ENCODE measurements at places on chromosomes 2 and 18. TPM values are rescaled to one million over a fixed set of nuclear protein-coding genes. Genes with fewer than 3 reads are reported as not detected.

The SF3B6 gene
- total RNA-seq: 140 TPM

DNA sequence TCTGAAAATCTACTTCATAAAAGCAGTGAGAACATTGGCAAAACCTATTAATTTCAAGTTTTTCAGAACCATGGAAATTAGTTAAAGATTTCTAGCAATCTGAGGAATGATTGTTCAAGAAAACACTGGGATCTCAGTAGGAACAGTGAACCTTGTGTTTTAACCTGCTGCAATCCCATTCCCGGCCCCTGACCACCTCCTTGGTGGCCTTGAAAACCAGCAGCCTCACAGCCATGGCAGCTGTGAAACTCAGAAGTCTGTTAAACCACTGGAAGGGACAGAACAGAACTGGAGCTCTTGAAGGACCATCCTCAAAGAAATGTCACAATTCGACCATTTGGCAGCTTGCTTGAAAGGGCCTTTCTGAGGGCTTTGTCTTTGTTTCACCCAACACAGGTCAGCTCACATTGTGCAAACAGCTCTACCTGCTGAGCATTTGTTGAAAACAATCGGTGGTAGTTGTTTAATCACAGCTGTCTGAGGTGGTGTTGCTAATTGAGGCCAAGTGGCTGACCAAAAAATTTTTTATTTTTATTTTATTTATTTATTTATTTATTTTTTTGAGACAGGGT lies 25.8 kb downstream of the NEDD4L start:
- DNase-seq: no peak

GRCh38 chr2:27797841-27798240 lies 26.3 kb downstream of the MRPL33 start:
- DNase-seq: no peak

The CXCR4 gene
- total RNA-seq: 5.0 TPM

- no peak for DNase-seq
These were observed 117.9 kb downstream of the CDC42EP3 start for GRCh38 chr2:37553411-37554154.

The RGPD4 gene
- not detected for total RNA-seq

The FOXI3 gene
- total RNA-seq: not detected

The MAP2 gene
- 14.1 TPM for total RNA-seq

DNA sequence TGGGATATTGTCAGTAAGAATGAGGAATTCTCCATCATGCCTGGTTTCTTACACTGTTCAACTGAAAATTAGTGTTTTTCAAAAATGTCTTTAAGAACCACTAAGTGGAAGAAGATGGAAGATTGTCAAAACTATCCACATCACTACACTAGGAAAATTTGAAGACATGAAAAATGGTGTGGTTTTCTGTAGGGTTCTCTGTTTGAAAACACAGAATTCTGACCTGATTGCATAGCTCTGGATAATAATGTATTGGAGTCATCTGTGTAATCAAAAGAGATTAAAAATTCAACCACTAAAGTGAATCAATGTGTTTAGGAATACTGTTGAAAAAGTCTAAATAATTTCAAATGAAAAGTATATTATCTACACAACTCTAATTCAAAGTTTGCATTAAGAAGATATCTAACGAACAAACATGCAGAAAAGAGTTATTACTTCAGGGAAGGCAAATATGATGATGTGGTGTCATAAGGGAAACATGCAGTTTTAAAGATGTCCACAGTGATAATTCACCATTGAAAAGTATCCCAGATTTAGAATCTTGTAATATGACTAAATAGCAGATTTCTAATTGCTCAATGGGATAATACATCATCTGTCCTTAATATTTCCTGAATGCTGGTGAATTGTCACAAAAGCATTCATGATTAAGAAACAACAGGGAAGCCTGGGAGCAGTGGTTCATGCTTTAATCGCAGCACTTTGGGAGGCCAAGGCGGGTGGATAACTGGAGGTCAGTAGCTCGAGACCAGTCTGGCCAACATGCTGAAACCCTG lies 116.9 kb downstream of the ERBB4 start:
- DNase-seq: no peak

DNA sequence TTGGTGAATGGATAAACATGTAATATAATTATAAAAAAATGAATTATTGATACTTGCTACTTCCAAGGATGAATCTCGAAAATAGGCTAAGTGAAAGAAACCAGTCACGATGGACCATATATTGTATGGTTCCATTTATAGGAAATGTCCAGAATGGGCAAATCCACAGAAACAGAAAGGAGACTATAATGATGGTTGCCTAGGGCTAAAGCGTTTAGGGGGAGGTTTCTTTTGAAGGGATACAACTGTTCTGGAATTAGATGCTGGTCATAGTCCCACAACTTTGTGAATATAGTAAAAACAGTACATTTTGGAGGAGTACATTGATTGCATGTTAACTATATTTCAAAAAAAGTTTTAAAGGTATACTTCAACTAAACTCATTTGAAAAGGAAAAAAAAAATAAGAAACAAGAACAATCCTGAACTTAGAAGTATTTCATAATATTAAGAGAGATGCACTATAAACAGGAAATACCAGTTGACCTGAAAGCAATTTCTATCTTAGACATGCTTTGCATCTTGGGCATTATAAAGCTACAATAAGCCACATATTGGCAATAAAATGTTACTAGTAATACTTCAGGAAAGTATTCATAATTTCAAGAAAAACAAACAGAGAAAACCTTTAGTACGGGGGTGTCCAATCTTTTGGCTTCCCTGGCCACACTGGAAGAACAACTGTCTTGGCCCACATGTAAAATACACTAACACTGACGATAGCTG lies 130.0 kb downstream of the C2orf74 start:
- DNase-seq: no peak

- DNase-seq: peak; percentile 48
These were observed 38.6 kb upstream of the PLB1 start for GRCh38 chr2:28457237-28457636.

The RESP18 gene
- not detected for total RNA-seq

GRCh38 chr2:201127570-201127969 lies 11.6 kb downstream of the CFLAR start:
- no peak for DNase-seq

The SP5 gene
- total RNA-seq: 0.81 TPM

The ANKRD30B gene
- total RNA-seq: not detected

The ALLC gene
- not detected for total RNA-seq

DNA sequence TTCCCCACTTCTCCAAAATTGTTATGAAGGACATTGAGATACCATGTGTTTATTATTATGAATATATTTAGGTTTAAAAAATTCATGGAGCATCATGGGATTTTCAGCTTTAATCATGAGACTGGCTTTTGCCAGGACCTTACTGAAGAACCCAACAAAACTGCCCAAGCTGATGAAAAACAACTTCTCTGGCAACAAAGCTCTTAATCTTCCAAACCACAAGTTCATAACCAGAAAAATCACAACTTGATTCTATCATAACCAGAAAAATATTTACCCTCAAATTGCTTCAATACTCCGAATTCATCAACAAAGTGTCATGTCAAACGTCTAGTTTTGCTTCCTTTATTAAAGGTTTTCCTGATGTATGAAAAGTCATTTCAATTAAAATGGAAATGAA lies 971.8 kb upstream of the ACVR2A start:
- DNase-seq: no peak

DNA sequence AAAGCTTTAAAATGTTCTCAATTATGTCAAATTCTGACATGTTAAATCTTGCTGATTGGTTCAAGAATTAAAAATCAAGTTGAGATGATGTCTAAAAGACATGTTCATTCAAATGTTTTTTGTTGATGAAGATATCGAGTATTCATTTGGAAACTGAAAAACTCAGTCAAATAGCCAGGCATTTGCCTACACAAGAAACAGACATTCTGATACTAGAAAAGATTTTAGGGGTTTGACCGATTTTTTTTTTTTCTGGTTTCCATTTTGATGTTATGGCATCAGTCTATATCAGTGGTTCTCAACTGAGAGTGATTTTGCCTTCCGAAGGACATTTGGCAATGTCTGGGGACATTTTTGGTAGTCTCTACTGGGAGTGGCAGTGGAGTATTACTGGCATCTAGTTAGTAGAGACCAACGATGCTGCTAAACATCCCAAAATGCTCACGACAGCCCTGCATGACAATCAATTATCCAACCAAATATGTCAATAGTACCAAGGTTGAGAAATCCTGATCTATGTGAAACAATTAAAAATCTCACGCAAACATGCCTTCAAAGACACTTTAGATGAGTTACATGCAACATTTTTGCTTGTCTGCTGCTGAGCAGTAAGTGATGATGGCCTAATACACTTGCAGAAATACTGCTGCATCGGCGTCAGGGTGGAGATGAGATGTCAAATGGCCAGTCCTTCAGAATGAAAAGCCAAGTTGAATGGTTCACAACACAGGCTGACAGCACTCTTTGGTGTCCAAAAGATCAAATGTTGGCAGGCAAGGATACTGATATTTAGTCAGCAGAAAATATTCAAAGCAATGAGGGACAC lies 12.5 kb downstream of the RASGRP3 start:
- no peak for DNase-seq

The PLEKHH2 gene
- 83.1 TPM for total RNA-seq

The GGCX gene
- total RNA-seq: 14.9 TPM

DNA sequence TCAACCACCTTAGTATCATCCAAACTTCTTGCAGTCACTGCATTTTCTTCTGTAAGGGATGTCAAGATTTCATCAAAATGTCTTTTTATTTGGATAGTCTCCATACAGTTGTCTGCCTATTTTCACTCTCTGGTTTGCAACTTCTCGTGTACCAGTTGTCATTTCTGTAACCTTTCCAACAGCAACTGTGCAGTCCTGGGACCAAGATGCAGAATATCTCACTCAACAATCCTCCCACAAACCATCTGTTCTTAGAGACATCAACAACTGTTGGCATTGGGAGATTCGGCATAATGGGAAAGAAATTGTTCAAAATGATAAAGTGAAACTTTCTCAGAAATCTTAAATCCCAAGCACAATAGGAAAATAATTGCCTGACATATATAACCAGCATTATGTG lies 933.6 kb upstream of the SLC39A10 start:
- DNase-seq: no peak

DNA sequence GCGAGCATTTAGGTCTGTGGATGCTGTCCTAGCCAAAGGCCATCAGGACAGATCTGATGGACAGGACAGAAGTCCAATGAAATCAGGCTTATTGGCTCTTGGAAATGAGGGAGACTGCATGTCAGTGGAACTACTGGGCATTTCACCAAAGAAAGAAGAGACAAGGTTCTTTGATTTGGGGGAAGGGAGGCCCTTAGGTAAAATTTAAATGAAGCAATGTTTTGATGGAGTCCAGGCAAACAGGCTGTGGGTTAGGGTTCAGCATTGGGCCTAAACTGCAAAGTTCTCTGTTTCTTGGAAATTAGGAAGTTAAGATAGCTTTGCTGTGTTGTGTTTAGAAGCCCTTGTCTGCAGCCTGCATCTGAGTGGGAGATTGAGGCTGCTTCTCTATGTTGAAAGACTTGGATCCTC lies 31.6 kb upstream of the RNF149 start:
- DNase-seq: no peak

The RGPD3 gene
- total RNA-seq: 2.2 TPM

- peak; percentile 46 for DNase-seq
These were observed 223.1 kb downstream of the ATAD2B start for GRCh38 chr2:23703583-23704385.

DNA sequence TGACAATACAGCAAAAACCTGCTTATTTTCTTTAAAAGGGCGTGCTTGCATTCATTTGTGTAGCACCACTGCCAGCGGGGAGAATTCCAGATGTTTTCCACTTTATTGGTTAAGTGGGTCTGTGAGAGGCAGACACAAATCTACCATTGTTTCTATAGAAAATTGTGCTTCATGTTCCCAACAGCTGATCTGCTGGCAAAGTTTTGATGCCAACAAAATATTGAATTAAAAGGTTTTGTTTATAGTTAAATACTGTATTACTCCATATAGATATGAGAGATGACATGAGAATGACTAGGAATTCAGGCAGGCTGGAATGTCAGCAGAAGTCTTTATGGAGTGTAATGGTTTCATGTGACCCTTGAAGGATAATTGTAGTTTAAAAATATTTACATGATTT lies 182.7 kb downstream of the MC4R start:
- no peak for DNase-seq
